ENCODE measurements at places on chromosomes 7 and 10.

GRCh38 chr10:85139124-85139523 is 810.7 kb downstream of the CCSER2 start:
- no peak for DNase-seq

DNA sequence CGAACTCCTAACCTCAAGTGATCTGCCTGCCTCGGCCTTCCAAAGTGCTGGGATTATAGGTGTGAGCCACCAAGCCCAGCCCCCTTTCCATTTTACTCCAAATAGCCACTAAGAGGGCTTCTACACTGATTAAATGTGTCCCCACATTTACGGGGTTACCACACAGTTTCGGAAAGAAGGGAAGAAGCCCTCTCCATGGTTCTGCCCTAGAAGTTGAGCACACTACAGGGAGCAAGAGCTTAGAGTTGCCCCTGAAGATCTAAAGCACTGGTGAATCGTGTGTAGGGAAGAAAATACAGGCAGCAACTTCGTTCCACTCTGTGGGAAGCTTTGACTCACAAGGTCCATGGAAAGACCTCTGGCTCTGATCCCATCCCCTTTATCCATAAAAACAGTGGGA is 133.0 kb upstream of the PRKCQ start:
- no peak for DNase-seq

DNA sequence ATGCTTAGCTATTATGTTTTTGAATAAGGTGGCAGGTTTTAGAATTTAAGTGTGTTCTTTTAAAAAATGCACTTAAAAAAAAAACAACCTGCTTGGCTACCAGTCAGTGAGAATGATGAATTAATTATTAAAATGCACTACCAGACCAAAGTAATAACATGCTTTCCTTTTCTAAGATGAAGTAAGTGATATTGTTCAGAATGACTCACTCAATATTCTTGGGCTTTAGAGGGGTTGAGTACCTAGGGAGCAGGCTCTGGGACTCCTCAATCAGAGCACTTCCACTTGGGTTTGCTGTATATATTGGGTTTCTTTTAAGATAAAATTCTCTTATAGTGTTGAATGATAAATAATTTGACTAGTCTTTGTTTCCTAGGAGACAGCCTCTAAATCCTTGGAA is 8.6 kb downstream of the STAM start:
- DNase-seq: no peak

DNA sequence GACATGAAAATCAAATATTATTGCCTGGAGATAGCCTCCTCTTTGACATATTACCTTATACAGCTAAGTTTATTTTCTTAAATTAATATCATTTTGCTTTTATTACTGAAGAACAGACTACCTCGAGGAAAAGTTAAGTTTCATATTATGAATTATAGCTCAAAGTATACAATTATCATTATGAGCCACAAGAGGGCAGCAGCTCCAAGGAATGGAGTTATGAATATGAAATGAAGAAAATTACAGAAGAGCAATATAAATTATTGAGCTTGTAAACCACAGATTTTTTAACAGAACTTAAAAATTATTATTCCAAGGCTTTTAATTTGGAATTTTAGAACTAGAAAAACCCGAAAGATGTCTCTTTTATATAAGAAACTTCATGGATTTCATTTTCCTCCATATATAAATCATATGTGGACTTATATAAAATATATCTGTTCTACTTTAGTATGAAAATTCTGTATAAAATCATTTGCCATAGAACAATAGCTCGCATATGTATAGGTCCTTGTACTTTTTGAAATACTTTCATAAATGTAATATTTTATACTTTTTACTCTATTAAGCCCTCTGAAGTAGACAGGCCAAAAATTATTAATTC is 40.1 kb downstream of the IQUB start:
- DNase-seq: no peak

DNA sequence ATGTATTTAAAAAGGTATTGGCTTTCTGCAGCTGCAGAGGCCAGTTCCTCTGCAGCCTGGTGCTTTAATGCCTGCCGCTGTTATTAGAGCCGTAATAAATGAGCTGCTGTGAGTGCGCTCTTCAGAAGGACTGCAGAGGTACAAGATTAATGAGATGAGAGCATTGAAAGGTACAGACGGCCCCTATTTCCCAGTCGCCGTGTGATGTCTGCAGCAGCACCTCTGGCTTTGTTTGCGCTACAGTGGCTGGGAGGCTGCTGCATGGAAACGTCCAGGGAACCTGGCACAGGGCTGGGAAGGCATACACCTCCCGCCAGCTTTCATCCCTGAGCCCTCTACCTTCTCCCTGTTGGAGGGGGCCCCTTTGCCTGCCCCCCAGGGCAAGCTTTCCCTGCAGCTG is 383.8 kb upstream of the ZMIZ1 start:
- DNase-seq: no peak

DNA sequence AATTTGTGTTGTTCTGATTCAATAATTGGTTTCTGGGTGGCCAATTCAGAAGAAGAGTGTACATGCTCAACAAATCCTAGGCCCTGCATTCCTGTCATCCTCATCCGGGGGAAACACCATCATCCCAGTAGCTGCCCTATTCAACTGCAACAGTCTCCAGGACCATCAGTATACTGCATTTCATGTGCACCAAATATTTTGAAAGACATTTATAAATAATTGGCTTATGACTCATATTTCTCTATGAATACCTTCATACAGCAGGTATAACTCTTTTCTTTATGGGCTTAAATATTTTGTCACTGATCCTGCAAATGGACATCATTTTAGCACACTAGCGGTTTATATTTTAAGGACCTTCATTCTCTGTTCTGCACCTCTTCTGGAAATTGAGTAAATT is 38.0 kb downstream of the CD36 start:
- no peak for DNase-seq

DNA sequence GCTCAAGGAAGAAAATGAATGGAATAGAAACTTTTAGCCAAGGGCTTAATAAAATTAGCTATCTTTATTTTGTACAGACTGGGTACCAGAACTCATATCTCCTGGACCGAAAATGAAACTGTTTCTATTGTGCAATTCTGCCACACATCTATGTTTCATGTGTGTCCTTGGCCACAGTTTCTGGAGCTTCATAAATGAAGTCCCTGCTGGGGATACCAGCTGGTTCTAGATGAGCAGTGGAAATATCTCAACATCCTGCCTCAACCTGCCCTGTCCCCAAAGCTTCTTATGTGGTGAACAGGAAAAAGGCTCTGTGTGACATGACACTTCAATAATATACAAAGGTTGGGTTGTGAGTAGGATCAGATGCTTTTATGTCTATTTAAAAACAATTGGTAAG is 310.1 kb upstream of the SORCS1 start:
- no peak for DNase-seq

- no peak for DNase-seq
These were observed 447.0 kb downstream of the GRID1 start for GRCh38 chr10:85919491-85920021.

GRCh38 chr7:98755138-98755898 is 114.5 kb downstream of the TMEM130 start:
- DNase-seq: no peak

DNA sequence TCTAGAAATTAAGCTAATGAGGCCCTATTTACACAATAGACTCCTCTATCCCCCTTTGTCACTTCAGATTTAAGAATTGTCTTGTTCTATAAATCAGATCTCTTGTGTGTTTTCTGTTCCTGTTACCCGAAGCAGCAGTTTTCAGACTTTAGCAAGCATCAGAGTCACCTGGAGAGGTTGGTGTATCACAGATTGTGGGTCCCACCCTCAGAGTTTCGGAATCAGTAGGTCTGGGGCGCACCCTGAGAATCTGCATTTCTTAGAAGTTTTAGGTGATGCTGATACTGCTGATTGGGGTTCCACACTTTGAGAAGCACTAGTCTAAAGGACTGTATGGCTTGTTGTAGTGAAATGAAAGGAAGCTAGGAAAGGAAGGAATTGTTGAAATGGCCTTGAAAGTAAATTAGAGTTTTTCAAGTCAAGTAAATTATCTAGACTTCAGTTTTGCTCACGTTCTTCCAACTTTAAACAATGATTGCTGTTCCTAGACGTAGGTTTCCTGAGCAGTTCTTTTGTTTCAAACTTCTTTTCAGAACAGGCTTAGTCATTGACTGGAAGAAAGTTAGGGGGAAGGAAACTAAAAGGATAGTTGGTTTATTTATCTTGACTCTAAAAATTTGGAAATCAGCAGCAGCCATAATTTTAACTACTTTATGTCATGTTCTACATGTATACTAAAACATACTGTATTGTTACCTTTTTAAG is 15.7 kb downstream of the BPGM start:
- DNase-seq: no peak

DNA sequence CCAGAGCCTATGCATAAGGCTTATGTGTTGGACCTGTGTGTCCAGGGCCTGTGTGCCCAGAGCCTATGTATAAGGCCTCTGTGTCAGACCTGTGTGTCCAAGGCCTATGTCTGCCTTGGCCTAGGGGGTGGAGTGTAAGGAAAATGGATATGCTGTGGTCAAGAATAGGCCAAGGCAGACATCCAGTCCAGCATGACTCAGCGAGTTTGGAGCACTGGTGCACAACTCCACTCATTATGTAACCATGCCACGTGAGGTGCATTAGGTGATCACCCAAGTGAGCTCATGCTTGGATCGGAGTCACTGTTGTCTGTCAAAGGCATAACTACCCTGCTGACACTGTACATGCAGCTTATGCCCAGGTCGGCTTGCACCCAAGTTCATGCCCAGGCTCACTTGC is 238.9 kb downstream of the CACNA2D1 start:
- no peak for DNase-seq

GRCh38 chr10:78727728-78728127 is 341.0 kb upstream of the ZMIZ1 start:
- DNase-seq: no peak

GRCh38 chr10:95275726-95276366 is 15.0 kb downstream of the PDLIM1 start:
- DNase-seq: no peak

DNA sequence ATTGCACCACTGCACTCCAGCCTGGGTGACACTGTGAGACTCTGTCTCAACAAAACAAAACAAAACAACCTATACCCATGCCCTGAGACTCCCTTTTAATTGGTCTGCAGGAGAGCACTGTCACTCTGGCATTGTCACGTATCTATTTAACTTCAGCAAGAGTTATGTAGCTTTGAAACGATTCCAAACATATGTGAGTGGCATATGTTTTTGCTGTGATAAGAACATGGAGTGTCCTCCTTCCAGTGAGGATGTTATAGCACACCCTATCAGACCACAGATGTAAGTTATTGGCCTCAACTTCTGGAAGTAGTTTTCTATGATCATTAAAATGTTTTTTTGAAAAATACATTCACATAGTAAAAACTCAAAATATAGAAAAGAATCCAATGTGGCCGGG is 15.5 kb upstream of the DNAJC12 start:
- no peak for DNase-seq

DNA sequence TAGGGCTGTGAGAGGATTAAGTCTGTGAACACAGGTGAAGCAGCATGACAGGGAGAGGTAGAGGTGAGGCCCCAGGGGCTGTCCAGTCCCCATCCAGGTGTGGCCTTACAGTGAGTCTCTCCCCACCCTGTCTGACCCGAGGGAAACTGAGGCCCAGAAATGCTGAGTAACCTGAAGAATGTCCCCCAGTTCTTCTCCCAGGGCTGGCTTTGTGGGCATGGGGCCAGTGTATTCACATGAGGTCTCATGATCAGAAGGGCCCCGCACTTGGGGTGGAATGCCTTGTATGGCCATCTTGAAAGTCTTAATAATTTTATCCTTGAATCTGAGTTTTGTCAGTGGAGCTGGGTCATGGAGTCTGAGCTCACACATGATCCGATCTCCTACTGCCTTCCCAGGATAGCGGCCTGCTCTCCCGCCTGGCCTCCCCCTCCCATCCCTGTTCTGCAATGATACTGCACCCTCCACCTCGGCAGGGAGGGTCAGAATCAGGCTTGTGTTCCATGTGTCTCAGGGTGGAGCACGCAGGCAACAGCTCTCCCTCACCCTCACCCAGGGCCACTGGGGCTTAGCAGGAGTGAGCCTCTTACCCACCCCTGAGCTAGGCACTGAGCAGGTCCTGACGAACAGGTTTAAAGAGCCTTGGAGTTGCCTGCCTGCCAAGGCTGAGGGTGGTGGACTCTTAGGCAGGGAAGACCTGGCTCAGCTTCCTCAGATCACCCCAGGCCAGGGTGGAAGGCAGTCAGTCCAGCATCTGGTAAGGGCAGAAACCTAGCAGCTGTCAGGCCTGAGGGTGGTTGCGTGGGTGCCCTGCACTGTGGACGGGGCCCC is 41.4 kb upstream of the NPFFR1 start:
- no peak for DNase-seq

DNA sequence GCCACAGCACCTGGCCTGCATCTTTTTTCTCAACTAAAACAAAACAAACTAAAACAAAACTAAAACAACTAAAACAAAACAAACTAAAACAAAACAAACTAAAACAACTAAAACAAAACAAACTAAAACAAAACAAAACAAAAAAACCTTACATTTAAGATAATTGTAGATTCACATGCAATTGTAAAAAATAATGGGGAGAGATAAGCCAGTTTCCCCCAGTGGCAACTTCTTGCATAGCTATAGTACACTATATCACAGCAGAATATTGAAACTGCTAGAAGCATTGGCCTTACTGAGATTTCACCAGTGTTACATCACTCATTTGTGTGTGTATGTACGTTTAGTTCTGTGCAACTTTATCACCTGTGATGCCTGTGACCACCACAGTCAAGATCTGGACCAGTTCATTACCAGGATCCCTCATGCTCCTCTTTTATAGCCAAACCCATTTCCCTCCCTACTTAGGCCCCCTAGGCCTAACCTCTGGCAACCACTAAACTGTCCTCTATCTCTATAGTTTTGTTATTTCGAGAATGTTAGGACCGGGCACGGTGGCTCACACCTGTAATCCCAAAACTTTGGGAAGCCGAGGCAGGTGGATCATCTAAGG is 9.3 kb downstream of the FXYD4 start:
- no peak for DNase-seq

DNA sequence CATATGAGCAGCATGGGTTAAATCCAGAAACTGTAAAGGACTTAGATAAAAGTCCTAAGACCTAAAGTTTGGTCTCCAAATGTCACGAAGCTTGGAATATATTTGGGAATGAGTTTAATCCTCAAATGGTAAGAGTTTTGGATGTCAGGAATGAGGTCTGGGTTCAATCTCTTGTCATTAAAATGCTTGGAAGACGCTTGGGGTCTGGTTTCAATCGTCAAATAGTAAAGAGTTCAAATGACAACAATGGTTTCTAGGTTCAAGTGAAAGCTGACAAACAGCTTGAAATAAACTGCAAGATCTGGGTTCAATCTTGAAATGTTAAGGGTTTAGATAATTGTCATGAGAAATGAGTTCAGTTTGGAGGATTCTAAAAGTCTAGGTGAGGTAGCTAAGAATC is 385.5 kb upstream of the HPS1 start:
- DNase-seq: no peak

GRCh38 chr7:145431834-145432233 is 596.0 kb upstream of the TPK1 start:
- DNase-seq: no peak
